IPS DF 6.9 (cell line): ENCODE measurements at places on chromosomes 12 and 14.

DNA sequence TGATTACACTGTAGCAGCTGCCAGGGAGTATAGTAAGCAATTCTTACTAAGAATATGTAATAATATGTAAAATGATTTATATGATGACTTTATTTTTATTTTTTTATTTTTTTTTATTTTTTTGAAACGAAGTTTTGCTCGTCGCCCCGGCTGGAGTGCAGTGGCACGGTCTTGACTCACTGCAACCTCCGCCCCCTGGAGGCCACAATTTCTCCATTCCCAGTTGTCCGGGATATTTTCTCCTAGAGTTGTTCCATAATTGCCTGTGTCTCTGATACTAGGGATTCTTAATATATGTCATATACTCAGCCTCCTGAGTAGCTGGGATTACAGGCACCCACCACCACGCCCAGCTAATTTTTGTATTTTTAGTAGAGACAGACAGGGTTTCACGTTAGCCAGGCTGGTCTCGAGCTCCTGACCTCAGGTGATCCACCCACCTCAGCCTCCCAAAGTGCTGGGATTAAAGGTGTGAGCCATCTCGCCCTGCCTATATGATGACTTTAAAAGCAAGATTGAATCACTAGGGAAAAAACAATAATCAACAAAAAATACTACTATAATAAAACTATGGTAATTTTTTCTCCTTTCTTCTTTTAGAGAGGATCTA is 12.2 kb upstream of the ITPR2 start:
- no peak for DNase-seq

- no peak for DNase-seq
Observed at GRCh38 chr14:82047777-82048470, 514.3 kb upstream of the SEL1L start.

DNA sequence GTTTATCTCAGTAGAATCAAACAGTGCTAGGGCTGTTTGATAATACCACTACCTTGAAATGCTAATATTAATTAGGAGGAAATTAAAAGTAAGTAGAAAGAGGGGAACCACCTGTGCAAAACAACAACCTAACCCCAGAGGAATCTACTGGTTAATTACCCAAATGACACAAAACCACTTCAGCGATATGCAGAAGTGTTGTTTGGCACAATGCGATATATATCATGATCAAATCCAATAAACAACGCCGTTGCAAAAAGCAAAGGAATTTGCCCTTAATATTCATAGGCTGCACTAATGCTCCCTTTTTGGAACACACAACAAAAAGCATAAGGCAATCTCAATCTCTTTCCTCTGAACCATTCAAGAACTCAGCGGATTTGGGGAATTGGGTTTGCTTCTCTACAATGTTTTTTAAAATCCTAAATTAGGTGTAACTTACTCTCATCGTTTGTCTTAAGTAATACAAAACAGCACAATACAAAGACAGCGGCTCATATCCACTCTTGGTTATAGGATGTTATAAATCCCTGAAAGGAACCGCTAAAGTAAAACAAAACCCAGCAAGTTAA is 1.5 kb downstream of the MAP4K5 start:
- no peak for DNase-seq

DNA sequence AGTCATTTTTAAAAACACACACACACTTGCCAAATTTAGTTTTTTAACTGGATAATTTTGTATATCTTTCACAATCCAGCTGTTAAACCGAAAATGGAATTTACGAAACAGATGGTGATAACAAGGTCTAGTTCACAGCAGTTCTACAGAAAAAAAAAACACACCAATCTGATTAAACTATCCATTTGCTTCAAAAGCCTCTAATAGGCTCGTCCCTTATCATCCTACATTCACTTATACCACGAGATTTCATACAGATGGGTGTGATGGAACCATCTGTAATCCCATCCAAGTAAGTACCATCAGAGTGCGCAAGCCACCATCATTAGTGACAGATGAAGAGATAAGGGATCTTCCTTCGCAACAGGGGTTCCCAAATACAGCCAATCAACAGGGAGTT is 20.1 kb downstream of the GCH1 start:
- DNase-seq = no peak

DNA sequence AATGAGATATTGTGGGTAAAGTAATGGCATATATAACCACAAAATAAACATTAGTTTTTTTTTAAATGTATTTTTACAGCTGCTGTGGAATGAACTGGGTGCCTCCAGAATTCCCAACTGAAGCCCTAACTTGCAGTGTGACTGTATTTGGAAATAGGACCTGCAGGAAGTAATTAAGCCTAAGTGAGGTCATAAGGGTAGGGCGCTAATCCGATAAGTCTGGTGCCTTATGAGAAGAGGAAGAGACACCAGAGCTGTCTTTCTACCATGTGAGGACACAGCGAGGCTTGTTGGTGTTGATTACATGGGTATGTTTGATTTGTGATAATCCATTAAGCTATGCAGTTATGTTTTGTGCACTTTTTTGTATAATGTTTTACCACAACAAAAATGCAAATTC is 136.8 kb downstream of the TPH2 start:
- DNase-seq = no peak

DNA sequence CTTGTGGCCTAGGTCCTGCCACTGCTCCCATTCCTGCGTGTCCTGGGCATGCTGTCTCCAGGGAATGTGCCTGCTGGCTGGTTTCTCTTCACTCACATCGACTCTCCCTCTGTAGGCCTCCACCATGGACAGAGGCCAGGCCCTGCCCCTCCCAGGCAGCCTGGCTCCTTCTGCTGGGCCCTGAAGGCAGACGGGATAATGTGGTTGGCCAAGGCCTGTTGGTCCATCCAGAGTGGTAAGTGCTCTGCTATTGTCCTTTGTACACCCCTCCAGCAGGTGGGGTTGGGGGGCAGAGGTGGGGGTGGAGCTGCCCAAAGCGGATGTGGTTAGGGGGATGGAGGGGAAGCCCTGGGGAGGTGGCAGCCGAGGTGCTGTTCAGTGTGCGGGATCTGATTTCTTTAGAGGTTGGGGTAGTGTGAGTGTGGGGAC is 9.5 kb upstream of the NR4A1 start:
- DNase-seq = no peak

- no peak for DNase-seq
Observed at GRCh38 chr12:127501916-127502315, 765.1 kb upstream of the TMEM132C start.

- no peak for DNase-seq
Observed at GRCh38 chr12:122799641-122800243, 25.4 kb downstream of the CCDC62 start.

- DNase-seq = no peak
Observed at GRCh38 chr12:71071536-71072097, 86.2 kb downstream of the TSPAN8 start.

DNA sequence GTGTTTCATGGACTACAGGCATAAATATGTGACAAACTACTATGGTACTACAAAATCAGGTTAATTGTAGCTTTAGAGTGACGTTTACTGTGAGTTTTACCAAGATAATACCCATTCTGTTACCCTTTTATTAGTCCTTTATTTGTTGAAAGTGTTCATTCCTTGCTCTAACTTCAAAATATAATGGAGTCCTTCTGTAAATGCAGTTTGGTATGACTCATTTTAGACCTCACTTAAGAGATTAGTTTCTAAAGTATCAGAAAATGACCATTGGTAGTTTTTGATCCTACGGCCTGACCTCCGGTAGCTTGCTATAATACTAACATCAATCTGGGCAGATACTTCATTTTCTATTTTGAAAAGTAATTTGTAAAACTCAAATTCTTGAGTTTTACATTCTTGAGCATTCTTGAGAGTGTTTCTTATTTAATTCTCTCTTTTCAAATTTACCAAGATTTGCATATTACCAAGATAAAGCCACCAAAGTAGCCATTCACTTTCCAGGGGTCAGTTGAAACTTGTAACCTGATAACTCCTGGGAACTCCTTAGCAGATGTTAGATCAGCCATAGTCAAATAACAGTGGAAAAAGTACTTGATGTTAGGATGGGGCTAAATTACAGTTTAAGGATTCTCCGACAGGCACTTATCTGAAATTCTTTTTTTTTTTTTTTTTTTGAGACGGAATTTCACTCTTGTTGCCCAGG is 4.2 kb downstream of the HSPA2 start:
- no peak for DNase-seq

DNA sequence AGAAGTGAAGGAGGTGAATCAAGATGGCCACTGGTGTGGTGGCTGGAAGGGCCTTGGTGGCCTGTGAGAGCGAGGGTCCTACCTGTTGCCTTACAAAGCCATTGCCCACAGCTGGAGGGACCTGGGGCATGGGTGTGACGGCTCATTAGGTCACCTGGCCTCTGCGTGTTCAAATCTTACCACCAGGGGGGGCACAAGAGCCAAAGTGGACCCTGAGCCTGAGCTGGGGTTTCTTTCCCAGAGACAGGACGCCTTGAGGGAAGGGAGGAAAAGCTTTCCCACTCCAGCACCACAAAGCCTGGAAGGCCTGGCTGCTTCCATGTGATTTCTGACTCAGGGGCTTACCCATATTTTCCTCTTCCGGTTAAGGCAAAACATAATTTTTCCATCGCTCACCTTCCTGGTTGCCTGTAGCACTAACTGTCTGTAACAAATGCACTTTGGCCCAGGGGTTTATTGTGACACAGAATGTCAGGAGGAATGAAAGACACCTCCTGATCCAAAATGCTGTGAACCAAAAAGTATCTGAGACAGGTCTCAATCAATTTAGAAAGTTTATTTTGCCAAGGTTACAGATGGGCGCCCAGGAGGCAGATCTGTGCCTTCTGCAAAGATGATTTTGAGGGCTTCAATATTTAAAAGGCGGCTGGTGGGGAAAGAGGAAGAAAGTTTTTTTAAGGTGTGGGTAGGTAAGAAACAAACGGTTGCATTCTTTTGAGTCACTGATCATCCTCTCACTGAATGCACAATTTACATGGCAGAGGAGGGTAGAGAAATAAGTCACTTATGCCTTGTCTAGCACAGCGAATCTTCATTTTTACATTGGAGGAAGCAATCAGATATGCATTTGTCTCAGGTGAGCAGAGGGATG is 4.3 kb upstream of the CD9 start:
- DNase-seq = no peak

GRCh38 chr14:57870686-57871457 is 5.0 kb upstream of the SLC35F4 start:
- no peak for DNase-seq

DNA sequence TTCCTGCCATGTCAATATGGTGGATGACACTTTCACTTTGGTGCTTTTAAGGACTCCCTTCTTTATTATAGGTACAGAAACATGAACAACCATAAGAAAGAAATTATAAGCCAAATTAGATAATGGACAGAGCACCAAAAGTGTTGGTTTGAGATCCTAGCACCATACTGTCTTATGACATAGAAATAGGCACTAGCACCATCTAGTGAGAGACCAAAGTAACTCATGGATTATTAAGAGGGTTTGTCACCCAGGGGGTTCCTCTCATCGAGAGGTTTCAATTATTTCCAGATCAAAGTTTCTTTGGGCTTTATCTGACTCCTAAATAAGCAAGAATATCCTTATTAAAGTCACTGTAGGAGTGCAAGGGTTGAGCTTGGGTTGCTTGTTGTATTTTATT is 153.0 kb upstream of the DIO2 start:
- DNase-seq = no peak

DNA sequence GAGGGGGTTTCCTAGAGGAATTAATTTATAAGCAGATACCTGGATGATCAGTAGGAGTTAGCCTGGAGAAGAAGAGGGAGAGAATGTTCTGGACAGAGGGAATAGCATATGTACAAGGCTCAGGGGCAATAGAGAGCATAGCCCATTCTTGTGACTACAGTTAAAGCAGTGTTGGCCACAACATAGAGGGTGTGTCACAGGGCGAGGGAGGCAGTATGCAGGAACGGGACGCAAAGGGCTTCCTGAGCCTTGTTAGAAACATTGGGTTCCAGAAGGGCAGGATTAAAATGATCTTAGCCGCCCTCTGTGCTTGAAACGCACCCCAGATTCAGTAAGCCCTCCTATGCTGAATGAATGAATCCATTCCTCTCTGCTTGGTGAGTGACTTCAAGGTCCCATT is 142.2 kb upstream of the PWP1 start:
- DNase-seq = no peak

- no peak for DNase-seq
Observed at GRCh38 chr12:32548691-32549281, 130.3 kb upstream of the DNM1L start.

GRCh38 chr14:59017285-59017965 is 171.0 kb upstream of the DAAM1 start:
- DNase-seq = no peak

GRCh38 chr12:42823679-42824078 is 234.1 kb upstream of the PRICKLE1 start:
- DNase-seq = no peak

DNA sequence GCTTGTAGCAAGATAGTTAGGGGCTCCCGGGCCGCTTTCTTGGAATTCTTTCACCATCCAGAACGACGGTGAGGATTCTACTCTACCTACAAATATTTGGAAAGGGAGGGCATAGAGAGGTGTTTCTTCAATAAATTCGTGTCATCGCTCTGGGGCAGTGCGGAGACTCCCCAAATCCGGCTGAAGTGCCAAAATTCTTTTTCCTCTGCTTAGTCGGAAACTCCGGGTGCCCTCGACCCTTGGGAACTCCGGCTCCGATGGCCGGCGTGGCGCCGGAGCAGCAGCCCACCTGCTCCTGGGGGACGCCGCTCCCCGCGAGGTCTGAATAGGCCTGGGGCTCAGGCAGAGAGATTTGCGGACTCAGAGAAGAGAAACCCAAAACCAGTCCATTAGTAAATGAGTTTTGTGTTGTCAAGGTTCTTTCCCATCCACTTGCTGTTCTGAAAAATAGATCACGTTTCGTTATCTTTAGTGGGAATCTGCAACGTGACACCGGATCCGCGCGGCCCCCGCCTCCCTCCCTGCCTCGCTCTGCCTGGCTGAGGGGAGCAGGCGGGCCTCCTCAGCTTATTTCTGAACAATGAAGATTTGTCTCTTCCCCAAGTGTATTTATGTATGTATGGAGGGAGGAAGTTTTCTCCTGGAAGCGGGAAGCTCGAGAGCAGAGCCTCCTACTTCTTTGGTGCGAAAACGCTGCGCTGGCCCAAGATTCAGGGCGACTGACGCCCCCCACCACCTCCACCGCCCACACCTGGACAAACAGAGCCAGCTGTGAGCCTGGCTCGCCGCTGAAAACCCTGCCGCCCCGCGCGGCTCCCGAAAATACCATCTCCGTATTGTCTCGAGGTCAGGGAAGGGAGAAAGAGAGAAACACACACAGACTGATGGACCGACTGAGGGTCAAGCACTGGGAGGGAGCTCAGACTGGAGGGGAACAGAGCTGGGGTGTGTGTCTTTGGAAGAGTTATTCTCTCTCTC is 3.7 kb upstream of the SIX1 start:
- DNase-seq = no peak
